ENCODE measurements at places on chromosomes 2 and 18. TPM values are rescaled to one million over a fixed set of nuclear protein-coding genes. Genes with fewer than 3 reads are reported as not detected.

DNA sequence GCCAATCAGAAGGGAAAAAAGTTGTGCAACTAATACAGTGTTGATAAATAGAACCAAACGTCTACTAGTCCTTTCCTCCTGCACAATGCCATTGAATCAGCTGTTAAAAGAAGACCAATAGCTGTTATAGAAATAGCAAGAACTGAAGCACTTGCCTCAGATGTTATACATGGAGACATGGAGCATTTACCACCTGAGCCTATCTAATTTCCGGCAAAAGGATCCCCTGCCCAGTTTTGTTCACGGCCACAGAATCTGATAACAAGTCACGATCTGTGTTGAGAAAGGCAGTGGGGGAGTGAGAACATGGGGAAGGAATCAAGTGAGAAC, 285.4 kb downstream of the ZEB2 start:
- DNase-seq = no peak

Gene IL37
- total RNA-seq = not detected

- DNase-seq = no peak
Observed at GRCh38 chr2:102421890-102422759, 835 bp upstream of the IL18RAP start.

- no peak for DNase-seq
Observed at GRCh38 chr18:7072593-7072992, 45.0 kb downstream of the LAMA1 start.
